ENCODE measurements at places on chromosomes 11 and 22. TPM values are rescaled to one million over a fixed set of nuclear protein-coding genes. Genes with fewer than 3 reads are reported as not detected.

GRCh38 chr11:130314184-130314749 is 450 bp downstream of the ZBTB44 start:
- H3K36me3 ChIP-seq = no peaks in the 10 kb centered on the region
- H3K4me3 ChIP-seq = peak overlapping the region; percentile 94
- peak overlapping the region; percentile 86 for H3K27ac ChIP-seq

DYNC2H1 gene
- total RNA-seq = 1.8 TPM

SPTY2D1 gene
- 62.0 TPM for total RNA-seq

- no peaks in the 10 kb centered on the region for H3K4me1 ChIP-seq
- DNase-seq = no peak
- no peaks in the 10 kb centered on the region for H3K36me3 ChIP-seq
- no peak overlapping the region for H3K27ac ChIP-seq
- H3K4me3 ChIP-seq = no peak overlapping the region
- H3K27me3 ChIP-seq = no peaks in the 10 kb centered on the region
Observed at GRCh38 chr11:90635151-90635550, 412.3 kb upstream of the CHORDC1 start.

- no peak for DNase-seq
- no peak overlapping the region for H3K4me3 ChIP-seq
- H3K36me3 ChIP-seq = no peaks in the 10 kb centered on the region
- no peaks in the 10 kb centered on the region for H3K27me3 ChIP-seq
Observed at GRCh38 chr11:77172666-77172982, 44.6 kb downstream of the MYO7A start.

- no peaks in the 10 kb centered on the region for H3K4me1 ChIP-seq
- no peak overlapping the region for H3K4me3 ChIP-seq
- no peak overlapping the region for H3K27ac ChIP-seq
- no peaks in the 10 kb centered on the region for H3K27me3 ChIP-seq
- no peaks in the 10 kb centered on the region for H3K36me3 ChIP-seq
Observed at GRCh38 chr11:106311531-106312230, 234.2 kb downstream of the AASDHPPT start.

GRCh38 chr22:49650336-49651241 is 177.1 kb downstream of the BRD1 start:
- H3K4me3 ChIP-seq = no peak overlapping the region
- no peak for DNase-seq
- no peaks in the 10 kb centered on the region for H3K27me3 ChIP-seq
- H3K36me3 ChIP-seq = peaks cover 5% of the 10 kb centered on the region
- H3K4me1 ChIP-seq = peaks cover 1% of the 10 kb centered on the region
- H3K27ac ChIP-seq = no peak overlapping the region

DNA sequence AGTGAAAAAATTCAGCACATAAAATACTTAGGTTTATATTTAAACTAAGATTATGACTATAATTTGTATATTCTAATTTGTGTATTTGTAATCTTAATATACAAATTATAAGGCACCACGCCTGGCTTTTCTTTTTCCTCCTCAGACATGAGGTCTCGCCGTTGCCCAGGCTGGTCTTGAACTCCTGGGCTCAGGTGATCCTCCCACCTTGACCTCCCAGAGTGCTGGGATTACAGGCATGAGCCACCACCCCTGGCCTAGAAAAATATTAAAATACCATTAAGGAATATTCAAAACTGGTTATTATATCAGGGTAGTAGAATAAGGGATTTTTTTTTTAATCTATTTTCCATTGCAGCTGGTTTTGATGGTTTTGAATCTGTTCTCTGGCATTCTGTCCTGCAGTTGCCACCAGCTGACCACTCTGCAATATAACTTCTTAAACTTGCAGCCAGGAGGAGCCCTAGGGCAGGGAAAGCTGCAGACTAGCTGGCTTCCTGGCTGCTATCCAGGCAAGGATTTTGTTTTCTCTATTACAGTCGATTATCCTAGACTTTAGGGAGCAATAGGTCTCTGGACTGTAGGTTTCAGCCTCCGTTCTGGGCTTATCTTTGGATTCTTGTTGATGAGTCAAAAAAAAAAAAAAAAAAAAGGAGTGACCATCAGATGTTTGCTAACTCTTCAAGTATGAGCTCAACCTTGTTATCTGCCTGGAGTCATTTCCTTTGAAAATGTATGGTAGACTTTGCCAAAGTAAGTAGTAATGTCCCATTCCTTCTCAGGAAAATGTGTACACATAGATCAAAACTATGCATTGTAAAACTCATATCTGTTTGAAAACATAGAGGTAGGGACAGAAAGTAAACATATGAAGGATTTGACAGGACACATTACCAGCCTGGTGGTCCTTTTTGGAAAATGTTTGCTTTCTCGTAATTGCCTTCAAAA is 13.2 kb downstream of the POLA2 start:
- H3K4me3 ChIP-seq = no peak overlapping the region
- peaks cover 41% of the 10 kb centered on the region for H3K36me3 ChIP-seq
- DNase-seq = peak; percentile 51
- no peaks in the 10 kb centered on the region for H3K27me3 ChIP-seq

BLID gene
- not detected for total RNA-seq

- H3K4me1 ChIP-seq = no peaks in the 10 kb centered on the region
- H3K4me3 ChIP-seq = no peak overlapping the region
- H3K36me3 ChIP-seq = no peaks in the 10 kb centered on the region
- H3K27ac ChIP-seq = no peak overlapping the region
- H3K27me3 ChIP-seq = no peaks in the 10 kb centered on the region
- DNase-seq = no peak
Observed at GRCh38 chr22:41052661-41053490, 39.5 kb upstream of the EP300 start.

CRACR2B gene
- 1.2 TPM for total RNA-seq

GRCh38 chr11:14418801-14419417 is 59.9 kb upstream of the RRAS2 start:
- H3K36me3 ChIP-seq = no peaks in the 10 kb centered on the region
- DNase-seq = no peak
- no peak overlapping the region for H3K4me3 ChIP-seq
- no peak overlapping the region for H3K27ac ChIP-seq
- no peaks in the 10 kb centered on the region for H3K27me3 ChIP-seq

DNA sequence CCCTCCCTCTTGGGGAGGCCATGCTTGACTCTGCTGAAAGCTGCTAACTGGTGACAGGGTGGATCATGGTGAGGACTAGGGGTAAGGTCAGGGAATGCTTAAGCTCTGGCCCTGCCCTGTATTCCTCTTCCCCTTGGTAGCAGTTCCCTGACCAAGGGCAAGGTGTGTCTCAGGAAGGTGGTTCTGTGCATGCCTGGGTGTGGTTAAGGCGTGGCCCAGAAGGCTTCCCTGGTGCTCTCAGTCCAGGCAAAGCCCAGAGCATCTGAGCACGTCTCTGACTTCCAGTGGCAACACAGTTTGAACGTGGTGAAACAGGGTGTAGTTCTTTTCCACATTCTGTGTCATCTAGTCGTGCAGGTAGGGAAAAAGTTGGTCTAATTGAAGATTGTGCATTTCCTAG is 53.1 kb upstream of the HORMAD2 start:
- no peak overlapping the region for H3K27ac ChIP-seq
- no peak for DNase-seq
- peaks cover 45% of the 10 kb centered on the region for H3K36me3 ChIP-seq

DNA sequence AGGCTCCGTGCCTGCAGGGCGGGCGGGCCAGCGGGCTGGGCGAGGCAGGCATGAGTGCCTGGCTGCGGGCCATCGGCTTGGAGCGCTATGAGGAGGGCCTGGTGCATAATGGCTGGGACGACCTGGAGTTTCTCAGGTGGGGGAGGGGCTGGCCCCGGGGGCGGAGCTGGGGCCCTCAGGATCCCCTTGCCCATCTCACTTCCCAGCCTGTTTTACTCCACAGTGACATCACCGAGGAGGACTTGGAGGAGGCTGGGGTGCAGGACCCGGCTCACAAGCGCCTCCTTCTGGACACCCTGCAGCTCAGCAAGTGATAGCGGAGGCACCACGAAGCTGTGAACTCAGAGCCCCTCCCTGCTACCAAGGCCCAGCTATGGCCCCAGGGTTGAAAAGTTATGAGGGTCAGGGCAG is 5.9 kb downstream of the PHOX2A start:
- DNase-seq = peak; percentile 54
- peaks cover 8% of the 10 kb centered on the region for H3K27me3 ChIP-seq
- peaks cover 18% of the 10 kb centered on the region for H3K4me1 ChIP-seq
- peaks cover 24% of the 10 kb centered on the region for H3K36me3 ChIP-seq
- no peak overlapping the region for H3K27ac ChIP-seq

GRCh38 chr11:57425565-57426438 is 1.1 kb downstream of the SLC43A3 start:
- H3K27me3 ChIP-seq = no peaks in the 10 kb centered on the region
- H3K27ac ChIP-seq = peak overlapping the region; percentile 78
- H3K4me3 ChIP-seq = peak overlapping the region; percentile 82
- H3K4me1 ChIP-seq = peaks cover 36% of the 10 kb centered on the region
- H3K36me3 ChIP-seq = peaks cover under 1% of the 10 kb centered on the region
- DNase-seq = peak; percentile 7

EPS8L2 gene
- total RNA-seq = 11.2 TPM

DNA sequence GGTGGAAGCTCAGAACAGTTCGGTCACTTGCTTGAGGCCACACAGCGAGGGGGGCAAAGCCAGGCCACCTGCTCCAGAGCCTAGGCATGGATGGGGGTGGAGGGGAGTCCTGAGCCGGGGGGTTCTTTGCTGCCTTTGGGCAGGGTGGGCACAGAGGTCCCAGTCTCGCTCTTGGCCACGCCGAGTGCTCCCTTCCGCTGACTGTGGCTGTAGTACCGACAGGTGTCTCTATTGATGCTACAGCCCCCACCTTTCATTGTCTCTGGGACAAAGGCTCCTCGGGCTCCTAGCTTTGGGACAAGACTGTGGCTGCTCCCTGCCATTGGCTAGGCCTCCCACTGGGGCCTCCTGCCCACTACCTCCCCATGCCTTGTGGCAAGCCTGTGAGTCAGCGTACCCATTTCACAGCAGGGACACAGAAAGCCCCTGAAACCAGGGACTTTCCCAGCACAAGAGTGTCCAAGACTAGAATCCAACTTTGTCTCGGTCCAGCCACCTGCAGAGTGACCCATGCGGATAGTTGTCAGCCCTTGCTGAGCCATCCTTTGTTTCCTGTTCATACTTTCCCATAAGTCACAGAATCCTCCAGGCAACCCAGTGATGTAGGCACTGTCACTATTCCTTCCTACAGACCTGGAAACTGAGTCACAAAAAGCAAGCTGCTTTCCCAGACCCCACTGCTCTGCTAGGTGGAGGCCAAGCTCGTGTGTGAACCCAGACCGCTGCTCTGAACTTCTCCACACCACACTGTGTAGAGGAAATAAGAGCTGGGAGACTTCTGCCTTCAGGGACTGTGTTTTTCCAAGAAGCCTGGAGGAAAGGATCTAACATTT is 17.2 kb downstream of the MYEOV start:
- H3K27ac ChIP-seq = no peak overlapping the region
- peaks cover 16% of the 10 kb centered on the region for H3K4me1 ChIP-seq
- H3K27me3 ChIP-seq = no peaks in the 10 kb centered on the region

DBX1 gene
- total RNA-seq = not detected

DNA sequence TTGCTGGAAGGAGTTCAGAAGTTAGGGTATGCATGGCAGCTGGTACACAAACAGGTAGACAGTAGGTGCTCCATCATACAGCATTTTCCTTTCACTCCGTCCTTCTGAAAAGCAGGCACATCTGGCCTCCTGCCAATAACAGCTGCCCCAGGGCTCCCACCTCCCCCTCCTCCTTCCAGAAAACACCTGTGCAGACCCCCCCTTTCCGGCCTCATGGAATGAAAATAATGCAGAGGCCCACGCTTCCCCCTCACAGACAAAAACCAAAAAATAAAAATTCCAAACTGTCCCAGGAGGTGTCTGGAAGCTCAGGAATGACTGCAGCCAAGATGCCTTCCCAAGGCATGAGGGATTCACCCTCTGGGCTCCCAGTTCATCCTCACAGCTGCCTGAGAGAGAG is 185.5 kb downstream of the MN1 start:
- peaks cover 2% of the 10 kb centered on the region for H3K27me3 ChIP-seq
- no peak for DNase-seq
- no peak overlapping the region for H3K4me3 ChIP-seq
- no peak overlapping the region for H3K27ac ChIP-seq

GUCY1A2 gene
- not detected for total RNA-seq

CRYAB gene
- not detected for total RNA-seq

DNA sequence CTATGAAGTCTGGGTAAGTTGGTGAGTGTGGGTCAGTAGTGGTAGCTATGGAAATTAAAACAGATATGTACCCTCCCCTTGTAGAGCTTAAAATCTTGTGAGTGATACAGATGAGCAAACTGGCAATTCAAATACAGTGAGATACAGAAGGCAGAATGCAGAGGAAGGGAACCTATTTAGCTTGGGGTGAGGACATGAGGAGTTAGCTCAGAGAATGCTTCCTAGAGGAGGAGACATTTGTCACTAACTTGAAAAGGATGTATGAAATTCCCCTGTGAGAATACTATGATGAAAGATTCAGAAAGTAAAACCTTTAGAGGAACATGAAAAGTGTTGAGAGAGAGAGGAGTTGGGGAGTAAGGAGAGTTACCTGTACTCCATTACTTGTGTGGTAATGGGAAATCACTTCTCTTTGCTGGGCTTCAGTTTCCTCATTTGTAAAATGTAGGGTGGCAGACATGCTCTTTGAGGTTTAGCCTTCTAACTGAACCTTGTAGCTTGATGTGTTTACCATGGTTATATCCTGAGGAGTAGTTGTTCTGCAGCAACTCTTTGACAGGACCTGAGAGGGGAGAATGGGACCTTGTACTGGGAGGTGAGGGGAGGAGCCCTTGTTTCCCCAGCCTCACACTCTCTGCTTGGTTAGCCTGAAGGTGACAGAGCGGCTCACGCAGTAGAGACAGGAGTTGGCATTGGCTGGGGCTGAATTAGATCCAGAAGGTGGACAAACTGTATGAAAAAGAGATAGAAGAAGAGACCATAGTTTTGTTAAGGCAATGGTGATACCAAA is 17.9 kb downstream of the SWAP70 start:
- no peaks in the 10 kb centered on the region for H3K27me3 ChIP-seq
- no peak overlapping the region for H3K27ac ChIP-seq
- no peak overlapping the region for H3K4me3 ChIP-seq

SLC1A2 gene
- not detected for total RNA-seq

ANKRD49 gene
- 37.9 TPM for total RNA-seq

DNA sequence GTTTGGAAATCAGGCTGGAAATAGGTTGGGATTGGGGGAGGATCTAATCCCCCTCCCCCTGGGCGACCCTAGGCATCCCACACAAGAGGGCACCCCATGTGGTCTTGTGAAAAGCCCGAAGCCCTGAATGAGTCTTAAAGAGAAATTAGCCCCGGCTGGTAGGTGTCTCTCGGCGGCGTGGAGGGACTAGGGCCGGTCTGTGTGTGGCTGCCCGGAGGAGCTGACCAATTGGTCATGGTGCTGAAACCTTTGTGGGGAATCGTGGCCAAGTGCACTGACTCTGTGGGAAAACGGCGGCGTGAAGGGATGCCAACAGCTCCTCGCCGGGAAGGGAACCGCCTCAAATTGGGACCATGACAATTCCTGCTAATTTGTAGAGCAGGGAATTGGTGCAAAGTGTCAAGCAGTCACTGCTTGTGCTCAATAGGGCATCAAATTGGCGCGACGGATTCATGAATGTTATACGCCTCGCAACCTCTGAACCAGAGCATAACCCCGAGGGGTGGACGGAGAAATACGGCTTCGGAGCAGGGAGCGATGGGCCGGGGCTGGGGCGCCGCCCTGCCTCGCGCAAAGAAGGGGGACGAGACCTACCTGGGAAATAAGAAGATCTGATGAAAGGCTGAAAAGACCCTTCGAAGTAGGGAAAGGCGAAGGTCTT is 1.5 kb downstream of the DBX1 start:
- no peak overlapping the region for H3K4me3 ChIP-seq
- H3K27ac ChIP-seq = no peak overlapping the region
- no peaks in the 10 kb centered on the region for H3K36me3 ChIP-seq
- no peak for DNase-seq
- H3K27me3 ChIP-seq = peaks cover 51% of the 10 kb centered on the region
- H3K4me1 ChIP-seq = peaks cover 17% of the 10 kb centered on the region
